Mammary epithelial cell (primary cell): ENCODE measurements at places on chromosomes 3 and 15. TPM values are rescaled to one million over a fixed set of nuclear protein-coding genes. Genes with fewer than 3 reads are reported as not detected.

ZNF280D gene
- 2.4 TPM for polyA plus RNA-seq

TAGLN3 gene
- 16.4 TPM for polyA plus RNA-seq

GRCh38 chr3:123344175-123344906, 104.5 kb downstream of the ADCY5 start:
- no peak for DNase-seq

DNA sequence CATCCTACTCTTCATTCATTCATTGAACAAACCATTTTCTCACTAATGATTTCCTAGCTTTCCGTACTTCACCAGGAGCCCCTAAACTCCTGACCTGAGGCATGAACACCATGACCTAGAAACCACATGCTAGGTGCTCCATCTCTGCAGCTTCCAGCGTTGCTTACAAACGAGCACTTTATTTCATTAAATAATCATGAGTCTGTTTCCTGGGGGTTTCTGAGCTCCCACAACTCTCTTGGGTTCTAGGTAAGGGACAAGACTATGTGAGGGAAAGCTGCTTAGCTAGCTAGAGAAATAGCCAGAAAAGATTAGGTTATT, 1.3 kb downstream of the MAP2K1 start:
- DNase-seq = no peak

DNA sequence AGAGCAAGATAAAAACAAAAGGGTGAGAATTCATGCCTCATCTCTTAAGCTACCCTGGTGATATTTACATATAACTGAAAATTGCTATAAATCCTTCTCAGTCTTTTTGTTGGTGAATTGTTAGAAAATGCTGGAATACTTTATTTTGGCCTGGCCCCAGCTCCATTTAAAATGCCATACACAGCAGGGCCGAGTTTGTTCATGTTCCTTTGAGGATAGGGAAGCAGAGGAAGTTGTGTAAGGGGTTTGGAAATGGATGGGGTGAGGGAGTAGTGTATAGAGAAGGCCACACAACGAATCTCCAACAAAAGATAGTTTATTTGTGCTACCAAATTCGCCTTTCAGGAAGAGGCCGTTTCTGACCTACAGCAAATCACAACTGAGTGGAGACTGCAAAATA, 78.6 kb upstream of the ADAMTS9 start:
- DNase-seq = no peak
